ENCODE measurements at places on chromosomes 7 and 10. TPM values are rescaled to one million over a fixed set of nuclear protein-coding genes. Genes with fewer than 3 reads are reported as not detected.

DNA sequence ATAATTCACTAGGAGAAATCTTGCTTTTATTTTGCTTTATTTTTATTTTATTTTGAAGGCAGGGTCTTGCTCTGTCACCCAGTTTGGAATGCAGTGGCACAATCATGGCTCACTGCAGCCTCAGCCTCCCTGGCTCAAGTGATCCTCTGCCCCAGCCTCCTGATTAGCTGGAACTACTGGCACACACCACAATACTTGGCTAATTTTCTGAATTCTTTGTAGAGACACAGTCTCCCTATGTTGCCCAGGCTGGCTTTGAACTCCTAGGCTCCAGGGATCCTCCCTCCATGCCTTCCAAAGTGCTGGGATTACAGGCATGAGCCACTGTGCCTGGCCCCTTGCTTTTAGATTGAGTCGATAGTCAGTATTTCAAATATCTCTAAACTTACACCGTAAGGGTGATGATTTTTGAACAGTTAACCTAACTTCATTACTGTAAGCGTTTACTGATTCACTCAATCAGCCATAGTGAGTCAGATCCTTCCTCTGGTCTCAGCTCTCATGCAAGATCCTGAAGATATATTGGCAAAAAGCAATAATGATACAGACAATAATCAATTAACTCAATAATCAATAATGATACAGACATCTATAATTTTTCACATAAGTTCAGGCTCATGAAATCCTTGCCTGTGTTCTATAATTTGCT, 239.5 kb downstream of the KIAA1217 start:
- DNase-seq = no peak

GRCh38 chr10:33099748-33100147, 141.7 kb upstream of the ITGB1 start:
- no peak for DNase-seq

GRCh38 chr10:128483216-128483615, 357.0 kb upstream of the MKI67 start:
- DNase-seq = no peak

The PPP1R17 gene
- not detected for total RNA-seq

The TAS2R41 gene
- total RNA-seq = not detected

The HKDC1 gene
- 2.5 TPM for total RNA-seq
